ENCODE measurements at places on chromosomes 16 and 17.

GRCh38 chr17:82305727-82306300 is 11.6 kb downstream of the CD7 start:
- no peak for DNase-seq

- no peak for DNase-seq
Observed at GRCh38 chr17:49528966-49529365, 33.9 kb downstream of the NGFR start.

GRCh38 chr17:40938981-40939380 is 1.5 kb upstream of the KRT23 start:
- DNase-seq = no peak

GRCh38 chr17:57595947-57596695 is 149.0 kb downstream of the CCDC182 start:
- no peak for DNase-seq

GRCh38 chr16:23801378-23801777 is 34.4 kb upstream of the PRKCB start:
- peak; percentile 74 for DNase-seq

DNA sequence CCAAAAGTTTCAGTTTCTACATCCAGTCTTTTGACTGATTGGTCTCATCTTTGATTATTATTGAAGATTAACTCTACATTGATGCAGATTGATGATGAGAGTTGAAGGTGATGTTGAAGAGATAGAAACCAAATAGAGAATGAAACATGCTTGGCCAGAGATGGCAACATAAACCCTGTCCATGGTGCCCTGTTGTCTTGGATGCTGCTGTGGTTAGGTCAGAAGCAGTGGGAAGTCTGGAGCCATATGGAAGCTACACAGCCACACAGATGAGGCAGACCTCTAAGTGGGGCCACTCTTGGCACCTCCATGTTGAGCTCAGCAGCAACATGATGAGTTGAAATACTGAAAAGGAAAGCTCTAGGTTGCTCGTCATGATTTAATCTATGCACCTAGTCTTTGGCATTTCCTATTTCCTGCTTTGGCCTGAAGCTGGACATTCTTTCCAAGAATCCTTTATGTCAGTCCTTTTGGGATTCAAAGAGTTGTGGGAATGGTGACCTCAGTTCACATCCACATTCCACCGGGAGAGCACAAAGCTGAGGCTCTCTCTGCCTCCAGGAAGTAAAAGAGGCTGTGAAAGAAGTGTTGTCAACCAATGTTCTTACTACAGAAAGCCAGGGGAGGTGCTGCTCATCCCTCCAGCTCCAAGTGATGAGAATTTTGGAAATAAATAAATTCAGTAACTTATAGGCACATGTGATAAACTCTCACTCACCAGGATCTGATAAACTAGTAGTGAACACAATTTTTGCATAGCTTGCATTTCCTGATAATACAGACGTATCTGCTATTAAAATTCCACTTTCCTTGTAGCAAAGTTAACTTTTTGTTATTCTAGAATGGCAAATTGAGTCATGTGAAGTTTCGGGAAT is 127.7 kb upstream of the MAF start:
- DNase-seq = no peak

GRCh38 chr16:5580772-5581171 is 483.2 kb upstream of the EEF2KMT start:
- DNase-seq = no peak

GRCh38 chr16:69131167-69131838 is 1.1 kb downstream of the CHTF8 start:
- DNase-seq = no peak

DNA sequence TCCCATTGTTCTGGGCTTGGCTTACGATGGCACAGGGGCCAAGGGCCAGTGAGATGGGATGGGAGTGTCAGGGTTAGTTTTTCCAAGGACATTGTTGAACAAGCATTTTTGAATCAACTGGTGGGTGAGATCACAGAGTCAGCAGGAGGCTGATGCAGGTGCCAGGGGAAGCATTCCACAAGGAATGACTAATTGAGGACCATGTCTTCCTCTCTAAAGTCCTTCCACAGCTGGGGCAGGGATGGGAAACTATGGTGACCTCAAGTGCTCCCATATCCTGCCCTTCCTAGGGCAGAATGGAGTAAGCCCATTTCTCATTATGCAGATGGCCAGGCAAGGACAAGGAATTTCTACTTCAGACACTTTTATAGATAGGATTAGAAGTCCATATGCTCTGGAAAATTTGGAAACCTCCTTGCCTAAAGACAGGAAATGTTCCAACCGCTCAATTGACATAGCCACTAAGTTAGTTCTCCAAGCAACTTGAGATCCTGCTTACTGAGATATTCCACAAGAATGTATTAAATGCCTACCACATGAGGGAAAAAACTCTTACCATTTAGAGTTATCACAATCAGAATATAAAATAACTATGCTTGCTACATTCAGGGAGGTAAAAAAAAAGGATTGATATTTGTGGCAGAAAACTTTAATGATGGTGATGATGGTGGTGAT is 21.2 kb upstream of the ENGASE start:
- no peak for DNase-seq

- DNase-seq = no peak
Observed at GRCh38 chr16:77548151-77548550, 113.3 kb upstream of the ADAMTS18 start.

- no peak for DNase-seq
Observed at GRCh38 chr16:51085271-51085670, 65.8 kb downstream of the SALL1 start.

DNA sequence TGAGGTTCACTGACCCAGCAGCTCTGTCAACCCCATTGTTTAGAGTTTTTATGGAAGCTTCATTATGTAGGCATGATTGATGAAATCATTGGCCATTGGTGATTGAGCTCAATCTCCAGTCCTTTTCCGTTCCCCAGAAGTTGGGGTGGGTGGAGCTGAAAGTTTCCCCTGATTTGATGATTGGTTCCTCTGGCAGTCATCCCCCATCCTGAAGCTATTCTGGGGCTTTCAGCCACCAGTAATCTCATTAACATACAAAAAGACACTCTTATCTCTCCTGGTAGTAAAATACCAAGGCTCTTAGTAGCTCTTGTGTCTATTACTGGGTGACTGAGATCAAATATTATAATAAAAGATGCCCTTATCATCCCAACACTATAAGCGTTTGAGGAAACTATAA is 67.1 kb downstream of the TANC2 start:
- DNase-seq = no peak

- no peak for DNase-seq
Observed at GRCh38 chr16:11066261-11066870, 122.0 kb downstream of the CLEC16A start.

DNA sequence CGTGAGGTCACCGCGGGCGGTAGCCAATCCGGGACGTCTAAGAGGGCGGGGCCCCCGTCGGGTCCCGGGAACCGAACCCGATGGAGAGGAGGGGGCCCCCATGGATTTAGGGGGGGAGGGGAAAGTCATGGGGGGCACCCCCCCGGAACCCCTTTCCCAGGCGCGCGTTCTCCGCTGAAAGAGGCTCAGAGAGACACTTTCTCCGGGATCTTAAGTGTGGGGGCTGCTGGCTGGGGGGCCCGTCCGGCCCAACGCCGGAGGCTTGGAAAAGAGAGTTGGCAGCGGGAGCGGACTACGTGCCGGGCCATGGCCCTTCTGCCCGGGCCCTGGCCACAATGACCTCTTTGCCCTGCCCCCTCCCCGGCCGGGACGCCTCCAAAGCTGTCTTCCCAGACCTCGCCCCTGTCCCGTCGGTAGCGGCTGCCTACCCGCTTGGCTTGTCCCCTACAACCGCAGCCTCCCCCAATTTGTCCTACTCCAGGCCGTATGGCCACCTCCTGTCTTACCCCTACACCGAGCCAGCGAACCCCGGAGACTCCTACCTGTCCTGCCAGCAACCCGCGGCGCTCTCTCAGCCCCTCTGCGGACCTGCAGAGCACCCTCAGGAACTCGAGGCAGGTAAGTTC is at the start of gene DLX4:
DLX4 (plus strand) TSS at position 57 of the 626 bp plus-strand sequence; CDS start at position 336, 279 bp downstream.
- no peak for DNase-seq

DNA sequence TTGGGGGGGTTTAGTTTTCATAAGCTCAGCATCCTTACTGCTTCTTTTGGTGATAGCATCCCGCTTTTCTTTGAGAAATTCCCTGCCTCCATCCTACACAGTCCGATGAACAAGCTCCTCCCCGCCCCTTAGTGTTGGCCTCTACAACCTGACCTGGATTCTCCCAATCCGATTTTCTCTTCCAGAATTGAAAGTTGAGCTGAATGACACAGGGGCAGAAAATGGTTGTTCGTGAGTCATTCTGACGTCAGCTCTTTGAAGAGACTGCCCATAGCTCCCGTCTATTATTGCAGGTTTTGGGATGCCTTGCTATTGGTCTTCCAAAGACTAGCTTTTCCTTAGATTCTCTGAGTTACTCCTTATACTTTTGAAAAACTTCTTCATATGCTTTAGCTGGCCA is 279.7 kb downstream of the SLC39A11 start:
- DNase-seq = no peak

DNA sequence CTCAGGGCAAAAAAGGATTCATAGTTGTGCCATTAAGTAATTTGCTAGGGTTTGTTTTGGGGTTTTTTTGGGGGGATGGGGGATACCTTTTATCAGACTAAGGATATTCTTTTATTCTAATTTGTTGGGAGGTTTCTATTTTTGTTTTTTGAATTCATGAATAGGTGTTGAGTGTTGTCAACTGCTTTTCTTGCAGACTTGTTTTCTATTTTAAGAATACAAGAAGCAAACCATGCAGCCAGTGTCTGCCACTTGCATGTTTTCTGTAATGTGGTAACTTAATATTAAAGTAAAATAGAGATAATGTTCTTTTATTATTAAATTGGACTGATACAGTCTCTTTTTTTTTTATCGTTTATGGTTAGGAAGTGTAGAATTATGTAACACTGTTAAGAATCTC is 49.5 kb downstream of the NFATC3 start:
- DNase-seq = no peak

DNA sequence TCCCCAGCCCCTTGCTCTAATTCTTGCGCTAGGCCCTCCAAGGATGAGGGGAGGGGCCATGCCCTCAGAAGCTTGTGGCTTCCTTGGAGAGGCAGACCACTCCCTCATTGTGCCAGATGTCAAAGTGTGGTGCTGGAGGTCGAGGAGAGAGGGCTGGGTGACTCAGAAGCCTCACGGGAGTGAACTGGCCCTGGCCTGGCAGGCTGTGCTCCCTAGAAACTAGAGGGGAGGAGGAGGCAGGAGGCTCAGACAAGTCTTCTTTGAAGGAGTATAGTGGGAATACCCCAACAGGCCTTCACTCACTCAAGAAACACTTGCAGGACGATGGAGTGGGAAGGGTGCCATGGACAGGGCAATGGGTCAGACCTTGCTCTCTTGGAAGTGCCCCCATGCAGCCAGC is 18.5 kb downstream of the ANKRD40 start:
- DNase-seq = no peak

- no peak for DNase-seq
Observed at GRCh38 chr17:13374203-13375143, 227.3 kb downstream of the HS3ST3A1 start.

GRCh38 chr17:8173871-8174322 is 2.3 kb downstream of the TMEM107 start:
- DNase-seq = no peak

GRCh38 chr17:35537601-35538141 is at the start of gene SLFN12L:
Gene SLFN12L, minus strand, starts transcription at chr17:35537678. Its CDS starts 15,314 bp downstream, at chr17:35522364.
- no peak for DNase-seq

GRCh38 chr16:68076560-68076959 is 8.6 kb upstream of the NFATC3 start:
- no peak for DNase-seq

GRCh38 chr17:78125138-78125913 is 3.2 kb downstream of the TMC6 start:
- no peak for DNase-seq

GRCh38 chr17:38886643-38887010 is 16.8 kb downstream of the LASP1 start:
- no peak for DNase-seq

- DNase-seq = no peak
Observed at GRCh38 chr16:73068541-73069401, 20.8 kb upstream of the ZFHX3 start.

DNA sequence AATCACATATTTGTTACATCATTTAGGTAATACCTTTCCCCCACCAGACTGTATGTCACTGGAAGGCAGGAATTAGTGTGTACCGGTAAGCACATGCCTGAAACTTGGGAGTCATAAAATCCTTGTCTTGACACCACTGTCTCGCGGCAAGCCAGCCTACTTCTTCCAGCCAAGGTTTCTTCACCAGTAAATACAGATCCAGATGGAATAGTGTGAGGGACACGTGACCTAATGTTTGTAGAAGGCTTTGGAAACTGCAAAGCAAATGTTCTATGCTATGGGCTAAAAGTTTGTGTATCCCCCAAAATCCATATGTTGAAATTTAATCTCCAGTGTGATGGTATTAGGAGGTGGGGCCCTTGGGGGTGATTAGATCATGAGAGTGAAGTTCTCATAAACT is 126.1 kb downstream of the HS3ST4 start:
- DNase-seq = no peak

DNA sequence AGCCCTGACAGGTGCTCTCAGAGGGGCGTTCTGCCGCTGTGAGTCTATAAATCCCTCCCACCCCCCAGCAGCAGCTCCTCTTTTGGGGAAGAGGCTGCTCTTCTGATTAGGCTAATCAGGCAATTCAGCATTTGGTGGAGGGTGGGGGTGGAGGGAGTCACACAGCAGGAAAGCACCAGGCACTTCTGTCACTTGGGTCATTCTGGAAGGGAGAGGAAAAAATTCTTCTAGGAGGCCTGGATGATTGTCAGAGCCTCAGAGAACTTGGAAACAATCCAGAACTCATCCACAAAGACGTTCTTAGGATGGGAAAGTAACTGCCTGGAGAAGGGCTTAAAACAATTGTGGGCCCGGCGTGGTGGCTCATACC is 7.3 kb upstream of the SSTR2 start:
- DNase-seq = no peak

DNA sequence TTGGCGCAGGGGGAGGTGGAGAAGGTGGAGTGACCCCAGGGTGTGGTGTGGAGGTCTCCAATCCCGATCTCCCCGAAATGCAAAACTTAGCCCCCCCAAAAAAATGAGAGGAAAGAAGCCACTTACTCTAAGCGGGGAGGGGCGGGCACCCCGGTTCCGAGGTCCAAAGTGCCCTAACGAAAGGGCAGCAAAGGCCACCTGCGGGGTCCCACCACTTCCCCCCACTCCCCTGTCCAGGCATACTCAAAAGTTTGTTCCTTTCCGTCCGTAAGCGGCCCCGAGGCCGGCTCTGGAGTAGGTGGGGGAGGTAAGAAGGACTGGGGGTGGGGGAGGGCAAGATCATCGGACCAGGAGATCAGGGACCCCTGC is 1.1 kb downstream of the TOX3 start:
- no peak for DNase-seq

- no peak for DNase-seq
Observed at GRCh38 chr17:77323413-77324171, 182.8 kb downstream of the SEC14L1 start.

GRCh38 chr16:59249011-59249410 is 514.9 kb upstream of the GOT2 start:
- DNase-seq = no peak

All from stimulated activated CD4-positive, alpha-beta T cell treated with anti-CD3 and anti-CD28 coated beads, Interleukin-1b, Interleukin-23, amount 100 ng/mL, for 1 hour (primary cell).